Right ventricle myocardium inferior (tissue), 1 donor: ENCODE measurements at places on chromosomes 5 and 9. TPM values are rescaled to one million over a fixed set of nuclear protein-coding genes. Genes with fewer than 3 reads are reported as not detected.

GRCh38 chr9:137293094-137293481 is 9.0 kb downstream of the NRARP start:
- no peak for DNase-seq

DNA sequence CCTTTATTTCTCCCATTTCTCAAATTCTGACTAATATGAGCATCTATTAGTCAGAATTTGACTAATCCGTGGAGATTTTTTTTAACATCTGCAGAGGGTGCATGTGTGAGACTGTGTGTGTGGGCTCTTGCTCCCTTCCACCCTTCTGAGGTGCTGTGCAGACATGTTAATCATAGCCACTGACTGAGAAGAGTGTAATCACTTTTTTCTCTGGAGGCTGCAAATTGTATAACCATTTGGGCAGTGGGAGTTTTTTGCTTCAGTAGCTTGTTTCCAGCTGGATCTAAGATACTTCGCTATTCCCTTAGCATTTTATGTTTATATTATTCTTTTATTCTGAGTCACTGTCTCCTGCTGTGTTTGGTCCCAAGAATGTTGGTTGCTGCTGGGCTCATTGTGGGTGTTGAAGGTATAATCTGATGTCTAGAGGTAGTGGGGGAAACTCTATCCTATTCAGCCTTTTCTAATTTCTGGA is 66.2 kb downstream of the ARHGEF28 start:
- no peak for DNase-seq

- DNase-seq, result no peak
Observed at GRCh38 chr5:101915554-101915953, 380.5 kb downstream of the SLCO4C1 start.

GRCh38 chr5:102969641-102970040 is 150.3 kb downstream of the GIN1 start:
- DNase-seq, result no peak

GRCh38 chr5:103918668-103919367 is 356.2 kb upstream of the NUDT12 start:
- DNase-seq, result no peak

GRCh38 chr5:135073761-135074345 is 39.8 kb upstream of the PITX1 start:
- DNase-seq, result no peak

DNA sequence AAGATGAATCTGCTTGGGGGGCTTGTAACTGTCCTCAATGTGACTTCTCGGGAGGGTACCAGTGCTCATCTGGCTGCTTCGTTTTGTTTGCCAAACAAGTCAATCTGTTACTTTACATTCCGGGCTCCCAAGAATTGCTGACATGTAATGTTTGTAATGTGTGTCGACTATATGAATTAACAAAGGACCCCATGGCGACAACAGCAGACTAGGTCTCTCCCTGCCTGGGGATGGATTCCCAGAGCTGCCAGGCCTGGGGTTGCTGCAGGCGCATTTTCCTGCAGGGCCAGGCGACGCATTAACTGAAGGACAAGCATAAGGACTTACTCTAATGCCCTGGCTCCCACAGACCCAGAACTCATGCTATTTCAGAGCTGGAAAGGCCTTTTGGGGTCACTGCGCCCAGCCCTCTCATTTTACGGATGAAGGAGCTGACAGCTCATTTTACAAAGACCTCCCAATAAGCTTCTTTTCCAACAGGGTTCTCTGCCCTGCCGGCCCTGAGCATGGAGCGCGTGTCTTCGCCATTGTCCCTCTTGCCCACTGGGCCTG is 214.8 kb downstream of the TTLL11 start:
- DNase-seq, result no peak

- no peak for DNase-seq
Observed at GRCh38 chr5:98927242-98927988, 1.4 kb downstream of the CHD1 start.

- no peak for DNase-seq
Observed at GRCh38 chr9:22447618-22448305, 1.1 kb downstream of the DMRTA1 start.

GRCh38 chr5:153988510-153988909 is 50.2 kb downstream of the FAM114A2 start:
- DNase-seq, result no peak

- DNase-seq, result no peak
Observed at GRCh38 chr5:111699976-111700375, 57.0 kb downstream of the NREP start.

GRCh38 chr9:123318202-123318601 is 37.8 kb upstream of the CRB2 start:
- peak; percentile 51 for DNase-seq

DNA sequence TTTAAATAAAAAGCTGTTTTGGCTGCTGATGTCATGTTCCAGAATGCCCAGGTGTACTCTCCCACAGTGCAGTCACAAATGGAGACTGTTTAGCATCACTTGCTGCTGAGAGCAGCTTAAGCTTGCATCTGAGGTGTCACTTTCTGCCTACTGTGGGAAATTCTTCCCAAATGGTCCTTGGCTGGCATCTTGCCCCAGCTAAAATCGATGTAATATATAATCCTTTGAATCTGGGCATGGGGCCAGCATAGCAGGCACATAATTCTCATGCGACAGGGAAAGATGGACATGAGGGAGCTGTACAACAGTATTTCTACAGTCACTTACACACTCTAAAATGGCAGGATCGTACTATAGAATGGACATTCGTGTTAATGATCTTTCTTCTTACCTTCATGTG is 144.3 kb downstream of the MACIR start:
- DNase-seq, result no peak

GRCh38 chr9:580652-581342 is 260.7 kb upstream of the DMRT1 start:
- DNase-seq, result no peak

DNA sequence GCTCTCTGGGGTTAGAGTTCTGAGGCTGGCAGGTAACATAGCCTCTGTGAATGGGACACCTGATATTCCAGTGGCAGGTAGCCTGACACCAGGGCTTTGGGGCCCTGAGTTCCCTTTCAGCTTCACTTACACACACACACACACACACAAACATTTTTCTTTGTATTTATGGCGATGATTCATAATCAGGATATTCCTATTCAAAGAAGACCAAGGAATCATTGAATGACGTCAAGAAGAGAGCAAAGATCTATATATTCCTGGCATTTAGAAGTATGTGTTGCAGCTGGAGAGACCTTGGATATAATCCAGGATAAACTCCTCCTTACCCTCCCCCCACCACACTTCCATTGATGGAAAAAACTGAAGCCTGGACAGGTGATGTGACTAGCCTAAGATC is 7.9 kb upstream of the ENTREP1 start:
- DNase-seq, result no peak

GRCh38 chr9:19049917-19050636 is 850 bp downstream of the RRAGA start:
- DNase-seq, result no peak

GRCh38 chr5:74517700-74518099 is 122.8 kb downstream of the ENC1 start:
- no peak for DNase-seq

GRCh38 chr5:176440927-176441706 is 7.1 kb upstream of the FAF2 start:
- no peak for DNase-seq

DNA sequence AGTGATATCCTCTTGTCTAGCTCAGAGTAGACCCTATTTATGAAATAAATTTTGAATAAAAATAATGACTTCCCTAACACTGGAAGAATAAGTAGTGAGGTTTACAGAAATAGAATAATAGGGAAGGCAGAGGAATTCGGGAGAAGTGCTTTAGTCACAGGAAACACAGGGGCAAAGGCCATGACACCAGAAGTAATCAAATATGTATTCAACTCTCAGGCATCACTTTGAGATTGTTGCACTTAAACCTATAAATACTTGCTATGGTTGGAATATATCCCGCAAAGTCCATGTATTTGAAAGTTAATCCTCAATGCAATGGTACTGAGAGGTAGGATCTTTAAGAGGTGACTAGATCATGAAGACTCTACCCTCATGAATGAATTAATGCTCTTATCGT is 166.8 kb downstream of the YIPF5 start:
- DNase-seq, result no peak

- no peak for DNase-seq
Observed at GRCh38 chr5:112918136-112918535, 3.9 kb downstream of the REEP5 start.

DNA sequence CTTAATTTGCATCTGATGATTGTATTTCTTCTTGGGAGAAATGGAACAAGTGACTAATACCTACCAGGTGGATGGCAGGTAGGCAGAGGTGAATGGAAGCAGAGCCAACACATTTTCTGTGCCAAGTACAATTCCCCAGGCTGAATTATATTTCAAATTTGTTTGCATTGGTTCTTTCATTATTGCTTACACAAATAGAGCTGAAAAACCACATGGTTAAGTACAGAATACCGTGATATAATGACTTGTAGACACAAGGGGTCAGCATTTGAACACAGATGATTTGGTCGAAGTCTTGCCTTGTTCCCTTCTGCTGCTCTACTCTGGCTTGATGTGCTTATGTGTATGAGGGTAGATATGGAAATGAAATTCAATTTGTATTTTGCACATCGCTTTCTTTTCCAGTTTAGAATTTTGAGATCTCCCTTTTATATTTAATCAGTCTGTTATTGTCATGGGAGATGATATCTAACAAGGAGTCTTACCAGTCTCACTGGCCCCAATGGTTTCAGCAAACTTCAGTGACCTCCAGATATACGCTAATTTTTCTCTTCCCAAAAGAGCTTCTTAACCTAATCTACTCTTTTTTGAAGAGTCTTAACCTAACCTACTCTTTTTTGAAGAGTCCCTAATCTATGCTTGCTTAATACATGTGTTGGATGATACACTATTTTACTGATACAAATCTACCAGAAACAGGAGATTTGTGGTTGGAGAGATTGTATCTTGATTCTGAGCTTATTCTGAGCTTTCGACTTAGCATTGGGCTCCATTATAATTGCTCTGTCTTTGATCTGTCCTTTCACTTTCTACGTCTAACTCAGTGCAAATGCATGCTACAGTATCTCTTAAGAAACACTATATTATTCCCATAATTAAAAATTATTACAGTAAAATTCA is 88.1 kb downstream of the PCSK1 start:
- DNase-seq, result no peak

GRCh38 chr5:151676314-151676712 is 10.4 kb downstream of the SPARC start:
- DNase-seq, result no peak

DNA sequence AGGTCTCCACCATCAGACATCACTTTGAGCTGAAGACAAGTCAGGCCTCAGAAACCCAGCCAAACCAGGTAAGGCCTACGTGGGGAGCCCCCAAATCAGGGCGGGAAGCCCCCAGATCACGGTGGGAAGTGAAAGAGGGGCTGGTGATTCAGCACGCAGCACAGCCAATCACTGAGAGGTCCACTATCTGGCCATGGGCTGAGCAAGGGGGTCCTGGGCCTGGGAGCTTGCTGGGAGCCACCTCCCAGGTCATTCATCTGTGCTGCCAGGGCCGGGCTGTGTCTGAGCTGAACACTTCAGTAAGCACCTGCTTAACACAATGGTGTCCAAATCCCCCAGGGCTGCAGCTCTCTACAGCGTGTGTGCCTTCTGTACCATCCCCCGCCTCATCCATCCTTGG is 15.5 kb downstream of the MED10 start:
- DNase-seq, result no peak

DNA sequence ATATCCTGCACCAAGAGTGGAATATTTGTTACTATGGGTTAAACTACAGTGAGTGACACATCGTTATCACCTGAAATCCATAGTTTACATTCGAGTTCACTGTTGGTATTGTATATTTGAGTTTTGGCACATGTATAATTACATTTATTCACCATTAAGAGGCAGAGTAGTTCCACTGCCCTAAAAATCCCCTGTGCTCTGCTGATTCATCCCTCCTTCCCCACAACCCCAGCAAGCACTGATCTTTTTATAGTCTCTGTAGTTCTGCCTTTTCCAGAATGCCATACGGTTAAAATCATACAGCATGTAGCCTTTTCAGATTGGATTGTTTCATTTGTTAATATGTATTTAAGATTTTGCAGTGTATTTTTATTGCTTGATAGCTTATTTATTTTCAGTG is 495.2 kb downstream of the DIRAS2 start:
- DNase-seq, result no peak

DNA sequence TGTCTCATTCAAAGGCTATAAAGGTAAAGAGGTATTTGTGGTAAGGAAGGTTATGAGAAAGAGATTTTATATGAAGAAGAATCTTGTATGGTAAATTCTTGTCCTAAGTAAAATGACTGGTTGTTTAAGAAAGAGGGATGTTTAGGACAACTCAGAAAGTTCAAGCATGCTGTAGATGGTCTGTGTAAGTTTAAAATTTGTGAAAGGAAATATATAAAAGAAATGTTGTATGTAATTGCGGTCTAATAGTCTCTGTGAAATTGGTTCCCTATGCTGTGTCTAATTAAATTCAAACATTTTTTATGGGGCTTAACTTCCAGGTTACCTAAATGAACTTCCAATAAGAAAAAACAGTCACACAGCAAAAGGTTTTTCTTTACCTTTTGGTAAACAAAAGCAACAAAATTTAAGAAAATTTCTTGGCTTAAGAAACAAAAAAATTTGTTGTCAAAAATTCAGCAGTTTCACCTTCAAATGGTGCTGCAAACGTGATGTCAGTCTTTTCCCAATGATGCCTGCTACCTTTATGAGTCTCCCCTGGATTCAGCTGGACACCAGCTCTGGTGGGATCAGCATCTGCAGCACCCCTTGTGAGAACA is 83.0 kb upstream of the FCN1 start:
- DNase-seq, result no peak

DNA sequence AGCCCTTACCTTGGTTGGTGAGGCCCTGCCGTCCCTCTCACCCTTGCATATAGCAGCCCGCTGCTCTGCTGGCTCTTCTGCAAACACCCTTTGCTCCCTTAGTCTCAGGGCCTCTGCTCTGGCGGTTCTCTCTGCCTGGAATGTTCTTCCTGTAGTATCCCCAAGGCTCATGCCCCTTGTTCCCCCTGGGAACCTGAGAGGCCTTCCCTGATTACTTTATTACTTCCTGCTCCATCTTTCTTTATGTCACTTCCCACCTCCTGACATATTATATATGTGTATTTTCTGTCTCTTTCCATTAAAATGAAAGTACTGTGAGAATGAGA is 73.9 kb upstream of the SPRY4 start:
- DNase-seq, result no peak

- no peak for DNase-seq
Observed at GRCh38 chr9:78297672-78297961, 692 bp downstream of the PSAT1 start.

DNA sequence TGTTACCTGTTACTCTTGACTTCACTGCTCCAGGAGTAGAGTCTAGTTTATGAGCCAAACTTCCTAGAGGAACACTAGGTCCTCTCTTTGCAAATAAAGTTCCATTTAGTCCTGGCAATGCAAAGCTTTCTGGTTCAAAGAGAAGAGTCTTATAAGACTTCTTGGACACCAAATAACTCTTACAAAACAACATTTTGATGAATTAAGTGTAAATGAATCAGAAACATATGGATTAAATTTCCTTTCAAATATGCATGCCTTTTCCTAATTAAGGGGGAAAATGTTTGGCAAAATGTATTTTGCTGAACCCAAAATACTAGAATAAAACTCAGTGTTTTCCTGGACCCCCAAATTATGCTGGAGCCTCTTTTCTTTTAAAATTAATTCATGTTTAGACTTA is 388.0 kb downstream of the FGF10 start:
- no peak for DNase-seq

The MLANA gene
- not detected for total RNA-seq

The KYAT1 gene
- total RNA-seq, result 11.9 TPM

The SLC25A2 gene
- total RNA-seq, result not detected

The RUSC2 gene
- 25.1 TPM for total RNA-seq

The MARCHF6 gene
- 161 TPM for total RNA-seq

The ZNF608 gene
- total RNA-seq, result 9.3 TPM

The NR6A1 gene
- total RNA-seq, result 1.2 TPM

The FOXD4L5 gene
- not detected for total RNA-seq

The FANCC gene
- total RNA-seq, result 6.1 TPM

The PCBD2 gene
- total RNA-seq, result 24.7 TPM

The CAMK2A gene
- 17.0 TPM for total RNA-seq

The FOXD4 gene
- not detected for total RNA-seq
